Esophagus squamous epithelium (tissue), 5 donors: ENCODE measurements at places on chromosomes 1 and 21.

DNA sequence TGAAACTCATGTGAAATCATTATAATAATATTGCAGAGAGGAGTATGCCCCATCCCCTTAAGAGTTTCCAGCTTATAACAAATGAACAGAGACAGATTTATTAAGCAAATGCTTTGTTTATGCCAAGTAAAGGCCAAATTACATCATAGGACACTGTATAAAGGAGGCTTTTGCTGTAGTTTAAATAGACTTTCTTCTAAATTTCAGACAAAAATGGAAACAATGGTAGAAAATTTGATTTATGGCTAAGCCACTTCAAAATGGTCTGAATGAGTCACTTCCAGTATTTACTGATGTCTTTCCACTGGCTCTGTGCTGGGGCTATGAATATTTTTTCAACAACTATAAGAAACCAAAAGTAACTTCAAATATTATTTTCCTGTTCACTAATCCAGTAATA, 81.1 kb upstream of the ST6GALNAC5 start:
- DNase-seq = no peak

GRCh38 chr1:231971397-231972110, 345.0 kb downstream of the DISC1 start:
- DNase-seq = no peak

DNA sequence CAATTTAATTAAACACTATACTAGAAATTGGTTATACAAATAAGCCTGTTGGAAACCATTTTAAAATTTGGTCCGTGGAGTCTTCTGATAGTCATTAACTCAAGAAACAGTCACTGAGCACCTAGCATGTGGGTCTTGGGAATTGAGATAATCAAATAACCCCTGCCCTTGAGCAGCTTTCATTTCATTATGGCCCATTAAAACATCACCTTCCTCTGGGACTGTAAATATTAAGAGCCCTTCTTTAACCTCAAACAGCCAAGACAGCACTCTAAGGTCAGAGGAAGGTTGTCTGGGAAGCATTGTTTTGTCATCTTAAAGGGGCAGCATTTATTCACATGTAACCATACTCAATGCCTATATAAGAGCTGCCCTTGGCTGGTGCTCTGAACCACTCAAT, 610.3 kb upstream of the USP24 start:
- DNase-seq = no peak

DNA sequence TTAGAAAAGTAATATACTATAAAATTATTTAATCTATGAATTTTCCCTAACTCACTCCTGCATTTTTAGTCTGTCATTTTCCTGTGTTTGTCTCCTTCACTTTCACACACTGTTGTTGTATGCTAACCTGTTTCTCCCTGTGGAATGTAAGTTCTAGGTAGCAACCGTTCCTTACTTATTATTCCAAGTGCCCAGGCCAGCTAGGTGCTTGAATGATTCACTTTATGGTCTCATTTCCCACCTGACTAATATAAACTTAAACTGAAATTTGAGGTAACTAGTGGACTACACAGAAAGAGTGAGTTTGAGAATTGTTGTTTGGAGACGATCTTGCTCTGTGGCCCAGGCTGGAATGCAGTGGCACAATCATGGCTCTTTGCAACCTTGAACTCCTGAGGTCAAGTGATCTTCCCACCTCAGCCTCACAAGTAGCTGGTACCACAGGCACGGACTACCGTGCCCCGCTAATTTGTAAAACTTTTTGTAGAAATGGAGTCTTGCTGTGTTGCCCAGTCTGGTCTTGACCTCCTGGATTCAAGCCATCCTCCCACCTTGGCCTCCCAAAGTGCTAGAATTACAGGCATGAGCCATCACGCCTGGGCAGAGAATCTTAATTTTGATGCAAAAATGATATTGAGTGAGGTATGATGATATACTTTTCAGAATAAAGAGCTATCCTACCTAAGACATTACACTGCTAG, 1.9 kb downstream of the ZYG11B start:
- no peak for DNase-seq

GRCh38 chr1:27150641-27151040, 4.3 kb downstream of the SLC9A1 start:
- DNase-seq = no peak

GRCh38 chr1:19087737-19088594, 122.1 kb downstream of the UBR4 start:
- no peak for DNase-seq

DNA sequence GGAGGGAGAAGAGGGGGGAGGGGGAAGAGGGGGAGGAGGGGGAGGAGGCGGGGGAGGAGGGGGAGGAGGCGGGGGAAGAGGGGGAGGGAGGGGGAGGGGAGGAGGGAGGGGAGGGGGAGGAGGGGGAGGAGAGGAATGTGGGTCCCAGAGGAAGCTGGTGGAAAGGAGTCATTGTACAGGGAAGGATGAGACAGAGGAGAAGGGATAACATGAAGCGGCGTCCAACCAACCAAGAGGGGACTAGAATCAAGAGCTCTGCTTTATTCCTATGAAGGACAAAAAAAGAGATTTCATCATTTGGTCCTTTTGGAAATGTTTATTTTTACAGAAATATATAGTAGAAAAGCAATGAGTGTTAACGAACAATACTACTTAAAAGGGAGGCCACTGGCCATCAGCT, 24.5 kb downstream of the COA6 start:
- DNase-seq = no peak

- no peak for DNase-seq
Observed at GRCh38 chr1:31753707-31754349, 10.3 kb downstream of the ADGRB2 start.

DNA sequence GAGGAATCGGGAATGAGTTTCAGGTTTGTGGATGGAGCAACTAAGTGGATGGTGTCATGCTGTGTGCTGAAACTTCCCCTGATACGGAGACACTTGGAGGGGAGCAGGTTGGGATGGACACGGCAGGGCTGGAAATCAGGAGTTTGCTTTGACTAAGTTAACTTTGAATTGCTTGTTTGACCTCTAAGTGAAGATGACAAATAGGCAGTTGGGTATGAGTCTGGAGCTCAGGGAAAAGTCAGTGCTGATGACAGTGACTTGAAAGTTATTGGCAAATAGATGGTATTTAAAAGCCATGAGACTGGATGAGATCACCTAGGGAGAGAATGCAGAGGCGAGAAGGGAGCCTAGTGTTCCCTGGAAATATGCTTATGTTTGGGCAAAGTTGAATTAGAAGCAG, 12.8 kb upstream of the ZSCAN20 start:
- DNase-seq = no peak

GRCh38 chr1:67004176-67004575, 49.8 kb downstream of the SLC35D1 start:
- DNase-seq = no peak

DNA sequence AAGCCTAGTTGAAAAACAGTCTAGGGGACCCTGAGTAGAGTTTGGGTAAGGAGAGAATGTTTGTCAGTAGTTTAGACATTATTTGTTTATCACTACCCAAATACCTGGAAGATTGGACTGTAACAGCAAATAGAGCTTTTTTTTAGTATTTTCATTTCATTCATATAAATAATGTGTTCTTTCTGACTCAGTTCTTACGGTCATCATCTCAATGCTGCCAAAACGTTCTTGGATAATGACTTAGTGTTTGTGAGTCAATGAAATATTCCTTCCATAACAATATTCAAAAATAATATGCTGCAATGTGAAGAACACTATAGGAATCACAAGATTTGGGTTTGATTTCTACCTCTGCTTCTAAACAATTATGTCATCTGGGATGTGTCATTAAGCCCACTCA, 400.0 kb upstream of the PKN2 start:
- no peak for DNase-seq

DNA sequence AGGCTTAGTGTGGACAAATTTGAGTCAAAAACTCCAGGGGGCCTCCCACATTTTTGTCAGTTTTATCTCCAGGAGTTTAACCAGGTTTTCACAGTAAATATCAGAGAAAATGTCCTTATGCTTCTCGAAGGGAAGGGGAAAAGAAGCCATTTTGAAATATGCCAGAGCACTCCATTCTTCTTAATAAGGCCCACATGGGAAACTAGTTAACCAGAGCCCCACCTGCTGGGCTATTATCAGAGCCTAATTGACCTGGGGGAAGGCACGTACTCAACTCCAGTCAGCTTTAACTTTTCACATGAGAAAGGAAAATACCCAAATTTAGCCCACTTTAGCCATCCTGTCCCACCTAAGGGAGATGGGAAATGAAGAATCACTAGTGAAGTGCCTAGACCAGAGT, 296.3 kb downstream of the PTBP2 start:
- no peak for DNase-seq

DNA sequence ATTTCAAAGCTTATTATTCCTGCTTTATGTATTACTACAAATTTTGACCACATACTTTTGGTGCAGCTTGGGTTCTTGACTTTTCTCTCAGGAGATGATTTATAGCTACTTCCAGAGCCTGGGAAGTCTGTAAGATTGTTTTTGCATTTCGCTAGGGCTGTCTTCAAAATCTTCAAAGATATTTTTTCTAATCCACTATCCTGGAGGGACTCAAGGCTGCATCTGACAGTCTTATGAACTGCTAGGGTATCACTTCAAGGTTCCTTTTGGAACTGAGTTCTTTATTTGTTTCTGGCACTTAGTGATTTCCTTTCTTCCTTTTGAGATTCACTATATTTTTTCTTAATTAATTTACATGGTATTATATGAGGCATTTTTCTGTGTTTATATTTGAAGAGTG, 90.0 kb upstream of the LYPLAL1 start:
- DNase-seq = no peak
